Mucosa of gallbladder (tissue), 1 donor: ENCODE measurements at places on chromosomes 1 and 21. TPM values are rescaled to one million over a fixed set of nuclear protein-coding genes. Genes with fewer than 3 reads are reported as not detected.

GRCh38 chr1:199038156-199038555 lies 399.3 kb downstream of the PTPRC start:
- no peak for DNase-seq

GRCh38 chr1:84665703-84666317 lies 24.5 kb downstream of the SSX2IP start:
- DNase-seq = no peak

SV2A gene
- 3.4 TPM for total RNA-seq

GRCh38 chr1:41427122-41427913 lies 57.2 kb downstream of the EDN2 start:
- no peak for DNase-seq

DNA sequence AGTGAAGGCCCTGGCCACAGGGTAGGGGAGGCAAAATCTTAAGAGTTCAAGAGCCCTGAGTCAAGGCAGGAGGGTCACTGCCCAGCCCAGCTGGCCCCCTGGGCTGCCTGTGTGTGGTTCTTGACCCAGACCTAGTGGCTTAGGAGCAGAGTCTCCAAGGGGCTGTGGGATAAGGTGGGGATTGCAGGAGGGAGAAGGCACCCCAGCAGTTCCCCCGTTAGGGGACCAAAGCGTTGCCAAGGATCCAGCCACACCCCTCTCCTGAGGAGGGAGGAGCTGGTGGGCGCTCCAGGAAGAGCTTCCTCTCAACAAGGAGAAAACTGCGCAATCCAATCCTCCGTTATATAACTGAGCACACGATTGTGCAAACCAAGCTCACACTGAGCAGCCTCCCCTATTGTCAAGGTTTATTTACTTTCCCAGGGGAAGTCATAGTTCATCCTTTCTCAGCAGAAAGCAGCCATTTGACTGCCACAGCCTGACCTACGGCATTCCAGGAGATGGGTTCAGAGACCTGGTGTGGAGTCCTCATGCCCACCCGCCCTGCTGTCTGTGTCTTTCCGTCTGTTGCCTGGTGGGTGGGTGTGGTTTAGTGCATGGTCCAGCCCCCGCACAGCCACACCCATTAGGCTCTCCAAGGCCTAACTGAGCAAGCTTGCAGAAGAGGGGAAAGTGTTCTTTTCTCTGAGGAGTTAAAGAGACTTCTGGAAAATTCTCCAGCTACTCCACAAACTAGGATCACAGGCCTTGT lies 3.5 kb downstream of the EPHX1 start:
- peak; percentile 76 for DNase-seq

- no peak for DNase-seq
These were observed 19.7 kb downstream of the PRAMEF1 start for GRCh38 chr1:12810691-12811408.

DNA sequence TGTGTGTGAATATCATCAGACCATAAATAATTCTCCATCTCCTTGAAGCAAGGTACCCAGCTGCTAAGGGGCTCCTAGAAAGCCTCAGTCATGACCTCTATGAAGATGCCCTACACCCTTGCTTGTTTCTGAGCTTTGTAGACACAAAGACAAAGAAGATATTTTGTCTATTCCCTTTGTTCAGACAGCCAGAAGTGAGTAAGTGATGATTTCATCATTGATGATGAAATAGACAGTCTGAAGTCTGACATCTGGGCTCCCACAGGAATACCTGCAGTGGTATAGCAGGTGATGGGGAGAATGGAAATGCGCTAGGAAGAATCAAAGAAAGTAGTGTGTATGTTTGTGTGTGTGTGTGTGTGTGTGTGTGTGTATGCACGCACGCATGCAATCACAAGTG lies 82.2 kb upstream of the DPT start:
- no peak for DNase-seq

KRTAP7-1 gene
- not detected for total RNA-seq

DNA sequence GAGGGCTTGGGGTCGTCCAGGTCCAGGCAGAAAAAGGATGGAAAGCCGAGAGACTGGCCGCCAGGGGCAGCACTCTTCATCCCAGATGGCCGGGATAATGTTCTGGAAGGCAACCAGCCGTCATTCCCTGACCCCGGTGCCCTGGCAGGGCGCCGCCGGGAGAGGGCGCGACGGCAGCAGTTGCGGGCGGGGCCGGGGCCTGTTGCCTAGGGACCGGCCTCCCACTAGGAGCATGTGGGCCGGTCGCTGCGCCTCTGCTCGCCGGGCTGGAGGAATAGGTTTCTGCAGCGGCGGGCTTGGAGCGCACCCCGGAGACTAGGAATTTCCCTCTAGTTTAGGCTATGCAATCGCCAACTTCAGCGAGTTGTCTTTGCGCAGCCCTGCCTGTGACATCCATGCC lies 11.0 kb downstream of the DMRTB1 start:
- peak; percentile 80 for DNase-seq

- no peak for DNase-seq
These were observed 66.2 kb downstream of the SGIP1 start for GRCh38 chr1:66599899-66600737.

DCST2 gene
- total RNA-seq = 1.0 TPM

GRCh38 chr21:36538761-36539160 lies 58.8 kb upstream of the CLDN14 start:
- DNase-seq = no peak

- DNase-seq = no peak
These were observed 155.2 kb downstream of the GABPA start for GRCh38 chr21:25890001-25890400.

CFHR1 gene
- 0.75 TPM for total RNA-seq

GRCh38 chr1:23217421-23218115 lies at the start of gene HTR1D:
HTR1D (minus strand) TSS chr1:23217502; CDS start chr1:23194219, 23,283 bp downstream.
- no peak for DNase-seq

GRCh38 chr1:110524311-110525248 lies 5.6 kb upstream of the KCNA10 start:
- no peak for DNase-seq

MAN1C1 gene
- total RNA-seq = 18.4 TPM

DNA sequence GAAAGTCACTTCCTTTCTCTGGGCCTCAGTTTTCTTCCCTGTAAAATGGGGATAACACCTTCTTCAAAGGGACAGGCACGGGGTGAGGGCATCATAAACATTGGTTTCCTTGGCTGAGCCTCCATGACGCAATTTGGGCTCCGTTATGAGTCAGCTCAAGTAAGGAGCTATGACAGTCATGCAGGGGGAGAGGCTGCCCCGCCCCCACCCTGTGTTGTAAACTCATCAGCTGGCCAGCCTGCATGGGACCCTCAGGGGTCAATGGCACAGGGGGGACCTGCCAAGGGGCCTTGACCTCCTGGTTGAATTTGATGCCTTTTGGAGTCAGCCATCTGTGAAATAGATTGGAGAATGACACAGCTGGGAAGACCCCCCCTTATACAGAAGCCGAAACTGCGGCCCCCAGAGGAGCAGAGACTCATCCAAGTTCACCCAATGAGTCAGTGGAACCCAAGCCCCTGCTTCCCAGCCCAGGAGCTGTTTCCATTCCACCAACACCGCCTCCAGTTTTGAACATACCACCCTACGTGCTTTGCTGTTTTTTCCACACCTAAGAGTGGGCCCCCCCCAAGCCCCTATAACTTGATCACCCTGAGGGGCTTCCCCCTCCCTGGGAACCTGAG lies 36.8 kb upstream of the RUNX3 start:
- DNase-seq = no peak

CD52 gene
- total RNA-seq = 21.1 TPM

SIK1 gene
- total RNA-seq = 33.5 TPM

- peak; percentile 88 for DNase-seq
These were observed 2.6 kb downstream of the E2F2 start for GRCh38 chr1:23528250-23528978.

SPRR2A gene
- not detected for total RNA-seq

DNA sequence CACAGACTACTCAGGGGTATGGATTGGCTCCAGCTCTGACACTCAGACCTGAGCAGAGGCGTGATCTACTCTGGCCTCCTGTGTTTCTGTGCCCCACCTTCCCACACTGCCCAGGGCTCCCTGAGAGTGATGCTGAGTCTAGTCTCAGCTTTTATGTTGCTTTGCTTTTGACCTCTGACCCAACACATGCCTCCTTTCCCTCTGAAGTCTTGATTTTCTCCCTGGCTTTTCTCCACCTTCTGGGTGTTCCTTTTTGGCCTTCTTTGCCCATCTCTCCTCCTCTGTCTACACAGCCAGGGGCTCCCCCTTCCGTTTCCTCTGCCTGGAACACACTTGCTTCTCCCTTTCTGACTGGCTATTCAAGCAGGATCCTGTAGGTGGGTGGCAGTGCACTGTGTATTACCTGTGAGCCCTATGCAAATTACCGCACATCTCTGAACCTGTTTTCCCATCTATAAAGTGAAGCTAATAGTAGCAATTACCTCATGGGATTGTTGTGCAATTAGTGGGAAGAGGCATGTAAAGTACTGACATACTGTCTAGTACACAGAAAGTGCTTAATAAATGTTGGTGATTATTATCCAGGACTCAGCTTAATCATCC lies 13.7 kb upstream of the MEX3A start:
- DNase-seq = no peak

- no peak for DNase-seq
These were observed 6.9 kb downstream of the USP48 start for GRCh38 chr1:21775985-21776562.

GRCh38 chr1:113946678-113947387 lies 17.7 kb downstream of the HIPK1 start:
- no peak for DNase-seq

RAB42 gene
- 1.8 TPM for total RNA-seq

DNA sequence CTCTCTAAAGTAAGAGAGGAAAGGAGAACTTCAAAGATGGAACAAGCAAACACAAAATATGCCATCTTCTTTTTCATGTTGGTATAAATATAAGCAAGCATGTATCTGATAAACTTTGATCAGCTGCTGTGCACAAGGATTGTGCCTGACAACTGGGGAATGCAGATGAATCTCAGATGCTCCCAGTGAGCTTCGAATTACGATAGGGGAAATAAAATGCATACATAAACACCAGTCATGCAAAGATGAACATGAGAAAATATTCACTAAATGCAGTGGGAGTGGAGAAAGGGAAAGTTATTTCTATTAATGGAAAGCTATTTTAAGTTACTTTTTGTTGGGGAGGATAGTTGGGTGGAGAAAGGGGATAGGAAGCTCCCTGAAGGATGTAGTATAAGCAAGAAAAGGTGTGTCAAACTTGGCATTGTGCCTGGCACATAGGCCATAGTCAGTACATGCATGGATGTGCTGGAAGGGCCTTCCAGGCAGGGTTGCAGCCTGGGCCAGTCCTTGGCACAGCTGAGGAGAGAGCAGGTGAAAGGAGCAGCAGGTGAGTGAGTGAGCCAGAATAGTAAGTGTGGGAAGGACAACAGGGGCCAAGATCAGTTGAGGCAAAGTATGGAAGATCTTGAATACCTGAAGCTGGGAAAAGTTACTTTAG lies 57.8 kb upstream of the PGD start:
- no peak for DNase-seq
